GM12891 (cell line): ENCODE measurements at places on chromosomes 7 and 10.

DNA sequence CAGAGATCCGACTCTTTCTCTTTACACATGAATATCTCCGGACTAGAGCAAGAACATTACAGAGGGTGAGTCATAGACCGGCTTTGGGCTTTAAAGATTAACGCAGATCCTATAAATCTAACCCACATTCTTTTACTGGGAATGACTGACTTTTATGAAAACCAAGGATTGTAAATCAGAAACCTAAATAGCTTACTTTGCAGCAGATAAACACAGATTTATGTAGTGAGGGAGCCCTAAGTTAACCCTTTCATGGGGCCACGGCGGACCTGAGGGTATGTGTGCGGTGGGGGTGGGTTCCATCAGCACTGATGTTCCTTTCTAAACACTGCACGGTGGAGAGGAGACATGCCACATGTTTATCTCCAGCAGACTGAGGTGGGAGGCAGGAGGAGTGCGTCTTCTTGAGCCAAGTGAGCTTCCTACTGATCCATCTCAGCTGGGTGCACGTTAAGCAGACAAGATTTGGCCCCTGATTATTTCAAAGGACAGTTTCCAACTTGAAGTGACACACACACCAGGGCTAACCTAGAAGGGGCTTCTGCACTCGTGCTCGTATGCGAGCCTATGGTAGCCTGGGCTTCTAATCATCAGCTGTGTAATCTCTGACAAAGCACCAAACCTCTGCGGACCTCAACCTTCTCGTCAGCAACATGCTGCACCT is 127.6 kb downstream of the WDR11 start:
- no peak for DNase-seq

GRCh38 chr7:111736552-111736874 is 174.2 kb upstream of the IMMP2L start:
- DNase-seq, result no peak

DNA sequence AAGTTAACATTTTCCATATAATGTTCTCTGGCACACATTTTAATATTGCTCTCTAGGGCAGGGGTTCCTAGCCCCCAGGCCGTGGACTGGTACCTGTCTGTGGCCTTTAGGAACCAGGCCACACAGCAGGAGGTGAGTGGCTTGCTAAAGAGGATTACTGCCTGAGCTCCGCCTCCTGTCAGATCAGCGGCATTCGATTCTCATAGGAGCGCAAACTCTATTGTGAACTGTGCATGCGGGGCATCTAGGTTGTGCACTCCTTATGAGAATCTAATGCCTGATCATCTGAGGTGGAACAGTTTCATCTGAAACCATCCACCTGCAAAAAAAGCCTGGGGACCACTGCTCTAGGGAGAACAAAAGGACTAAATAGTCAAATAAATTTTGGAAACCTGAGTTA is 65.7 kb downstream of the EXOC6 start:
- DNase-seq, result no peak

- DNase-seq, result no peak
Measured at GRCh38 chr7:138746073-138746472, 44.9 kb upstream of the SVOPL start.

DNA sequence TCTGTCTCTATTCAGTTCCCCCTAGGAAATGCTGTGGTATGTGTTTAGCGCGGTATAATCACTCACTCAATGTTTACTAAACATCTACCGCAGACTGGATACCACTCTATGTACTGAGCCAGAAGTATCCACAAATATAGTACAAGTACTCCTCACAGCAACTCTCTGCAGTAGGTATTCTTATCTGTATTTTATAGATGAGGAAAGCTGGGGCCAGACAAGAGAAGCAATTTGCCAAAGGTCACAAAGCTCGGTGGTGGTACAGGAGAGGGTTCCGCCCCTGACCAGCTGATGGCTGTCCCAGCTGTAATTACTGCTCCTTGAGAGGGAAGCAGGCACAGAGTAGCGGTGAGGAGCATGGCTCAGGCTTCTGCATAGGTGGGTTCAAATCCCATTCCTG is 184.1 kb downstream of the DOCK4 start:
- no peak for DNase-seq

- peak; percentile 32 for DNase-seq
Measured at GRCh38 chr10:86100581-86101061, 266.0 kb downstream of the GRID1 start.

DNA sequence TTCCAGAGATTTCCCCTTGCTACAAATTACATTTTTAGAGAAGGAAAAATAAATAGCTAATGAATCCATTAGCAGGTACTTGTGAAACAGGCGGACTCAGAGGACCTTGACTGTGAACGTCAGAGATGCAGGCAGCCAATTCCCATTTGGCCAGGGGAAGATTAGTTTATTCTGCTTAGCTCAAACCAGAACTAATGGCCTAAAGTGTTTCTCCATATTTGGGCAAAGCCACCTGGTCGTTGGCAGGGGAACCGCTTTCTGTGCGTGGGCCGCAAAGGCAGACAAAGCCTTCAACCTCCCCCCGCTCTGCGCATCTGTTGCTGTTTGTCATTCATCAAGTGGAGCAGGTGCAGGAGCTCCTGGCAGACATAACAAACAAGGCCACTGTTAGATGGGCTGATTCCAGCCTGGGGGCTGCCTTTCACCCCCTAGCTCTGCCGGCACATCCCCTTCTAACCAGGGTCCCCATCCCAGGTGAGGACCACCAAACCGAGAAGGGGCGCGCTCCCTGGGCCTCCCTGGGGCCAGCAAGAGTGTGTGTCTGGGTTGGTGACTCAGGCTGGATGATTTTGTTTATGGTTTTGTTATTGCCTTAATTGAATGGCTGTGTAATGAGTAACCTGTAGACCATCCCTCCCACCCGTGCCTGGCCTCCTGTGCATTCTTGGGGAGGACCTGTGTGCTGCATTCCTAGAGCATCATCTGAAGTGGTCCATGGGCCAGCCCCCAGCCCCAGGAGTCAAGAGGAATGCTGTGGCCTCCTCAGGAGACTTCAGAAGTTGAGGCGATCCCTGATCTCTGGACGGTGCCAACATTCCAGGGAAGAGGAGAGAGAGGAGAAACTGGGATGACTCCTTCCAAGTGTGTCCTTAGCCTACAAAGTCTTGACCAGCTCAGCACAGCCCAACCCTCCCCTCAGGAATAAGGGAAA is 14.5 kb upstream of the CPA1 start:
- peak; percentile 80 for DNase-seq

DNA sequence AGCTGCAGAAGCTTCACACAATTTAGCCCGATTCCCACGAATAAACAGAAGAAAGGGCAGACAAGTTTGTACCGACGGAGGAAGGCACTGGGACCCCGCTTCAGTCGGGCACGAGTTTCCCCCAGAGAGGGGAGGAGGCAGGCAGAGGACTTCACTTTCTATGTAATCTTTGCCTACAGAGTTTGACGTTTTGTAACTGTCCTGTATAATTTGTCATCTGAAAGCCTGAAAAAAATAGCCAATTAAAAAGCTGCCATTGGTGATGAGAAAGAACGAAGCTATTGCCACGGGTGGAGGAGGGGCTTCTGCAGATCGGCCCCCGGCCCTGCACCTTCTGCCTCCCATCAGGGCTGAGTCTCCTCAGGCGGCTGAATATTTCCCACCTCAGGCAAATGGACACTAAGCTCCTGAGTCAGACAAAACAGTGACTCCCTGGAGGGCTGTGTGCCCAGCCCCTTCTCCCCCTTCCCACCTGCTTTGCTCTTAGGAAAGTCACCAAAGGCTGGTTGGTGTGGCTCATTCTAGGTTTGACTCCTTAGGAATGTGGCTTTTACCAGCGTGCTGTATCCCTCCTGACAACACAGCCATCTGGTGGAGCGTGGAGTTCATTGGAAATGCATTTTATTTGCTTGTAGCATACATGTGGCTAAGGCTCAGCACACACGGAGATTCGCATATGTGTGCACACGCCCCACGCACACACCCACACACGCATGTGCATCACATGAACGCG is 117.4 kb downstream of the VIPR2 start:
- no peak for DNase-seq

- DNase-seq, result no peak
Measured at GRCh38 chr7:77457779-77458178, 41.6 kb upstream of the GSAP start.

- DNase-seq, result no peak
Measured at GRCh38 chr10:95474228-95475002, 86.8 kb downstream of the SORBS1 start.

- DNase-seq, result no peak
Measured at GRCh38 chr7:35968140-35968940, 167.5 kb downstream of the SEPTIN7 start.

DNA sequence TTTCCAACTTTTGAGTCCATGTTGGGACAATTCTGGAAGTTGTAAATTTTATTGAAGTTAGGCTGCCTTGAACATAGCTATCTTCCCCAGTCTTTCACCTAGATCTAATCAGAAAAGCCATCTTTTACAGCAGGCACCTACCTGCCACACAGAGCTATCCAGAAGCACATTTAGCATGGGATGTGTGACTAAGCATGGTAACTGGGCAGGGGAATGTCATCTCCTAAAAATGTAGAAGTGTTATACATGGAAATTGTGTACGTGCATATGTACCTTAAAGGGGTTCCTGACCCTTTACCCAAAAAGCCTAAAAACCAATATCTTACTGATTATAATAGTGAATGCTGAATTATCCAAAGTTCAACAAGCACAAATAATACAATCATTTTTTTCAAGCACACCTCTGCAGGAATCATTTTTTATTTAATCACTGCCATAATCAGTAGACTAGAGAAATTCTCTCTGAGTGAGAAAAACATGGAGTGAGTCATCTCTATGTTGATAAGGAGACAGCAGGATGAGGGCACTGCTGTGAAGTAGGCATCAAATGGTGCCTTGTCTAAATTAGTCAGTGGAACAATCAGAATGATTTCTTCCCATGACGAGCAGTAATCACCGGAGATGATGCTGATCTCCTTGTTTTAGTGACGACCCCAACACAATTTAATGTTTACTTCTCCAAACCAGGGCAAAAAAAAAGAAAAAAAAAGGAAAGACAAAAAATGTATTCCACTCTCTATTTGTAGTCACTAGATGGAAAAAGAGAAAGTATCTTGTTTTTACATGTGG is 75.9 kb downstream of the SORBS1 start:
- no peak for DNase-seq

DNA sequence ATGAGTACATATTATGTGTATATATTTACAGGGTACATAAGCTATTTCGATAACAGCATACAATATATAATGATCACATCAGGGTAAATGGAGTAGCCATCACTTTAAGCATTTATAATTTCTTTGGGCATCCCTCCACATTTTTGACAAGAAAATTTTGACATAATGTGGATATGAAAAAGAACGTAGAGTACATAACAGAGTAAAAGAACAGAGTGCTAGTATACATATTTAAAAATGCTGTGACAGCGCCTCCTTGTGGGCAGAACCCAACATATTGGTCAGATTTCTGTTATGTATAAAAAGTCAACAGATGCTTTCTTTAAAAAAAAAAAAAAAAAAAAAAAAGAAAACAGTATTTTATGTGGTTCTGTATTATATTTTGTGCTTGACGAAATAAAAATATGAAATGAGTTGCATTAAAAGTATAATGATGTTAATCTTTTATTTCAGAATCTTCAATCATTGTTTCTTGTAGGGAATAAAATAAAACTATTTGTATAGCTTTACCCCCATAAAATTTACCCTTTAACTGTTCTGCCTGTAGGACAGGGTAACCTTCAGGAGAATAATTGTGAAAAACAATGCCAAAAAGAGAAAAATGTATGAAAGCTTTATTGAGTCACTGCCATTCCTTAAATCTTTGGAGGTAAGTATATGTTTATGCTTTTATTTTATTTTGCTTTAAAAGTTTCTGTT is 18.3 kb upstream of the HBP1 start:
- no peak for DNase-seq

GRCh38 chr7:19709249-19709578 is 377 bp upstream of the POLR1F start:
- no peak for DNase-seq

GRCh38 chr10:35711615-35712411 is 69.7 kb upstream of the FZD8 start:
- DNase-seq, result no peak
